ENCODE measurements at places on chromosomes 5 and 9. TPM values are rescaled to one million over a fixed set of nuclear protein-coding genes. Genes with fewer than 3 reads are reported as not detected.

The MZB1 gene
- total RNA-seq, result not detected

The CDH6 gene
- total RNA-seq, result 18.9 TPM

The TEX48 gene
- total RNA-seq, result not detected

The EIF4E1B gene
- total RNA-seq, result 8.8 TPM

The NRG2 gene
- 10.7 TPM for total RNA-seq

The OR4F3 gene
- total RNA-seq, result not detected

The KIF20A gene
- total RNA-seq, result not detected

The MARCOL gene
- not detected for total RNA-seq

The PPP3R2 gene
- total RNA-seq, result 0.87 TPM

All from dorsolateral prefrontal cortex (tissue), 122 donors.